ENCODE measurements at places on chromosomes 16 and 17. TPM values are rescaled to one million over a fixed set of nuclear protein-coding genes. Genes with fewer than 3 reads are reported as not detected.

Gene GRAPL
- total RNA-seq = 3.1 TPM

Gene KREMEN2
- not detected for total RNA-seq

Gene CACNG1
- total RNA-seq = not detected

Gene FA2H
- not detected for total RNA-seq

Gene KRTAP2-3
- not detected for total RNA-seq

Gene BEAN1
- total RNA-seq = not detected

Gene TPSD1
- 12.8 TPM for total RNA-seq

Gene KRT27
- not detected for total RNA-seq

Gene TEKT1
- total RNA-seq = not detected

Gene NME3
- total RNA-seq = 102 TPM

Gene MT1B
- total RNA-seq = not detected

Gene NPEPPS
- 129 TPM for total RNA-seq

Gene METTL16
- 20.3 TPM for total RNA-seq

Gene MEIOB
- not detected for total RNA-seq

Gene PRR15L
- not detected for total RNA-seq

Gene RNF227
- 1.5 TPM for total RNA-seq

Gene YWHAE
- total RNA-seq = 621 TPM

Gene KRT17
- total RNA-seq = not detected

Gene ZNF205
- total RNA-seq = 15.3 TPM

Gene NUPR1
- total RNA-seq = 66.6 TPM

Gene DPEP1
- total RNA-seq = not detected

Gene TSR3
- total RNA-seq = 41.6 TPM

Gene IGSF6
- 1.9 TPM for total RNA-seq

Gene ZNF594
- 17.1 TPM for total RNA-seq

Gene CETP
- 2.4 TPM for total RNA-seq

Gene CD300H
- not detected for total RNA-seq

Gene CDH13
- 9.0 TPM for total RNA-seq

Gene G6PC1
- not detected for total RNA-seq

Gene ABCC6
- 2.3 TPM for total RNA-seq

Gene SLC5A11
- 0.33 TPM for total RNA-seq

Gene TMC7
- 1.2 TPM for total RNA-seq

Gene TERB1
- total RNA-seq = 0.68 TPM

Gene CFAP97D1
- total RNA-seq = 0.22 TPM

Gene CD300LG
- 69.3 TPM for total RNA-seq

Gene RMI2
- not detected for total RNA-seq

Gene ANTKMT
- 20.4 TPM for total RNA-seq

Gene KRT36
- total RNA-seq = not detected

Gene HSF4
- 44.3 TPM for total RNA-seq

Gene MEOX1
- 5.6 TPM for total RNA-seq

Gene ACSM2B
- not detected for total RNA-seq

Gene TMED6
- total RNA-seq = 1.3 TPM

Gene CDK10
- total RNA-seq = 35.5 TPM

Gene PRR11
- 2.9 TPM for total RNA-seq

Gene BAHCC1
- 24.1 TPM for total RNA-seq

Gene RDM1
- not detected for total RNA-seq
